Stimulated activated CD4-positive, alpha-beta T cell treated with anti-CD3 and anti-CD28 coated beads, Interleukin-12 subunit alpha, Interleukin-12 subunit beta, amount 100 ng/mL, for 4 hours (primary cell): ENCODE measurements at places on chromosomes 5 and 9.

DNA sequence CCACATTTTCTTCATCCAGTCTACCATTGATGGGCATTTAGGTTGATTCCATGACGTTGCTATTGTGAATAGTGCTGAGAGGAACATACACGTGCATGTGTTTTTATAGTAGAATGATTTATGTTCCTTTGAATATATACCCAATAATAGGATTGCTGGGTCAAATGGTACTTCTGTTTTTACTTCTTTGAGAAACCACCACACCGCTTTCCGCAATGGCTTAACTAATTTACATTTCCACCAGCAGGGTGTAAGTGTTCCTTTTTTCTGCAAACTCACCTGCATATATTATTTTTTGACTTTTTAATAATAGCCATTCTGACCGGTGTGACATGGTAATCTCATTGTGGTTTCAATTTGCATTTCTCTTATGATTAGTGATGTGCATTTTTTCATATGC is 82.2 kb upstream of the RFX3 start:
- DNase-seq: no peak

DNA sequence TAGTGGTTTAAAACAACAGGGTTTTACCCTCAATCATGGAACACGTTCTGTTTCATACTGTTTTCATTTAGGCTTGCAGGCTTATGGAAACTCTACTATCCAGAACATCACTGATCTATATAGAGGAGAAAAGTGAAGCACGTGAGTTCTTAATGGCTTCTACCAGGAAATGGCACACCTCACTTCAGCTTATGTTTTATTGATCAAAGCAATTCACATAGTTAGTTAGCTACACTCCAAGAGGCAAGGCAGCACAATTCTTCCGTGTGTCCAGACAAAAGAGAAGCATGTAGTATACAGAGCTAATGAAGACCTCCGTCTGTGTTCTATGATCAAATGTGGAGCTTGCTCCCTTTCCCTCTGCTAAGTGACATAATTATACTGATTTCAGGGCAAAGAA is 353.3 kb upstream of the CD180 start:
- DNase-seq: no peak

DNA sequence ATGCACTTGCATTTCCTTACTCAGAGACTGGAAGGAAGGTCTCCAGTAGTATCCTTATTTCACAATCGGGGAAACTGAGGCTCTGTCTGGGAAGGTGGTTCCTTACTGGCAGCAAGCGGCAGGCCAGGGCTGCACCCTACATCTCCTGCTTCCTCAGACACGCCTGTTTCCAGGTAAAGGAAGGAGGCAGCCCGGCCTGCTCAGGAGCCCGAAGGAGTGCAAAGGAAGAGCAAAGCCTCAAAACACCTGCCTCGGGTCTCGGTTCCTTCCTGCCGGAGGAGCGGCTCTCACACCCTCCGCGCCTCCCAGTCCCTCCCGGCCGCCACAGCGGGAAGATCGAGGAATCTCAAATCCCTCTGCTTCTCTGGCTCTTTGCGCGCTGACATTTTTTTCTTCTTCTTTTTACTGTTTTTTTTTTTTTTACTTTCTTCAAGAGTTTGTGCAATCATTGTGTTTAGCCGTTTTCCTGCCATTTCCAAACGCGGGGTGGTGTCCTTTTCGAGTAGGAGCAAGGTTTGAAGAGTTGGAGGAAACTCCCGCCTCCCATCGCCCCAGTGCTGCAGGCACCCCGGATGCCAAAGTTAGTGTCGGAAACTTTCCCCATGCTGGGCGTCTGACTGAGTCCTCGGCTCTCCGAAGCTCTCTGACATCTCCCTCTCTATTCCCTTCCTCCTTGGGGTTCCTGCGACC is 1.0 kb downstream of the GGTA1 start:
- no peak for DNase-seq

DNA sequence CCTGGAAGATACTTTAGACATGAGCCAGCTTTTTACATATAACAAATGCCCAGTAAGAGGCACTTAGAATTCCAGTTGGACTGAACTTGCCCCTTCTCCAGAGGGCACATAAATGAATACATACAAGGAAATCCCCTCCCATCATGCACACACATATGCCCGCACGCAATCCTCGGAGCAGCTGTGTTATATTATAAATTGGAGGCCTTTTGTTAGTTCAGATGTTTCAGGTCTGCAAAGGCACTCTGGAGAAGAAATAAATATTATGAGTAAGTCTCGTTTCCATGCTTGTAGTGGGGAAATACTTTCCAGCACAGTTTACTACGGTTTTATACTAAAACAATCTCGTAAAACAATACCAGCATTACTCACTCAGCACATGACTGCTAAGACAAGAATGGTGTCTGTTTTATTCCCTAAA is 17.6 kb upstream of the MUSK start:
- DNase-seq: no peak

DNA sequence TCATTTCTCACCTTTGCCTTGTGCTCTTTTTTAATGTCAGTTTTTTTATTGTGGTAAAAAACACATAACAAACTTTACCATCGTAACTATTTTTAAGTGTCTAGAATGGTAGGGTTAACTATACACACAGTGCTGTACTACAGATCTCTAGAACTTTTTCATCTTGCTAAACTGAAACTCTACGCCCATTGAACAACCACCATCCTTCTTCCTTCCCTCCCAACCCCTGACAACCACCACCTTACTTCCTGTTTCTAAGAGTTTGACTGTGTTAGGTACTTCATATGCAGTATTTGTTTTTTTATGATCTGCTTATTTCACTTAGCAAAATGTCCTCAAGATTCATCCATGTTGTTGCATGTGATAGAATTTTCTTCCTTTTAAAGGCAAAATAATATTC is 54.9 kb downstream of the PSAT1 start:
- DNase-seq: no peak

DNA sequence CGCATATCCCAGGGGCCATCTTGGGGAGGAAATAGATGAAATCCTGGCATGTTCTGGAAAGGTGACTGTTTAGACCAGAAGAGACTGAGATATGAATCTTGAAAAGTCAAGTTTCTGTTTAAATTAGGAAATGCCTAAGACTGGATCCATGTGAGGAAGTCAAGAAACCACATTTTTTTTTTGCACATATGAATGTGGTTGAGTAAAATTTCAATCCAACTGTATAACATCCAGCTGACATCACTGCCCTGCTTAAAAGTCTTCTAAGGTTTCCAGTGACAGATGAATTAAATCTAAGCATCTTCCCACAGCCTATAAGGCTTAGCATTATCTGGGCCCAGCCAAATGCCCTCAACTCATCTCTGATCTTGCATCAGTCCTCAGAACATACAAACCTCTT is 47.7 kb upstream of the TCERG1 start:
- no peak for DNase-seq

- DNase-seq: no peak
These were observed 40.5 kb downstream of the NCS1 start for GRCh38 chr9:130212543-130213297.

DNA sequence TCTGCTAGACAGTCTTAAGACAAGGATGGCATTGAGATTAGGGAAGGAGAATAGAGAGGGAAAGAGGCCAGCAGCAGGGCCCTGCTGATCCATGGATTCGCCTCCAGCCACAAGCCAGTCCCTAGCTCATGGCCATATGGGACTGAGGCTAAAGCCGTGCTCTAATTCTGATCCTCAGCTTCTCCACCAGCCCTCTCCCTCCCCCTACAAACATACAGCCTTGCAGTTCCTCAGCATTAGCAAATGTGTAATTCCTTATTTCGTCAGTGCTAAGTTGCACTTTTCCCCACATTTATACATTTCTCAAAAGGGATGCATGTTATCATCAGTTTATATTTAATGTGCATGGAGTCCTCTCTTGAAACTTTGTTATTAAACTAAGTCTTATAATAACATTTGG is 34.8 kb downstream of the ZNF462 start:
- no peak for DNase-seq

GRCh38 chr5:134430001-134430569 is 18.4 kb upstream of the CDKN2AIPNL start:
- DNase-seq: no peak

GRCh38 chr9:133507246-133507965 is 17.4 kb downstream of the MYMK start:
- no peak for DNase-seq

- DNase-seq: no peak
These were observed 460.4 kb upstream of the RORB start for GRCh38 chr9:74036549-74037231.

- no peak for DNase-seq
These were observed 112.5 kb upstream of the LARP1 start for GRCh38 chr5:154642499-154643245.

DNA sequence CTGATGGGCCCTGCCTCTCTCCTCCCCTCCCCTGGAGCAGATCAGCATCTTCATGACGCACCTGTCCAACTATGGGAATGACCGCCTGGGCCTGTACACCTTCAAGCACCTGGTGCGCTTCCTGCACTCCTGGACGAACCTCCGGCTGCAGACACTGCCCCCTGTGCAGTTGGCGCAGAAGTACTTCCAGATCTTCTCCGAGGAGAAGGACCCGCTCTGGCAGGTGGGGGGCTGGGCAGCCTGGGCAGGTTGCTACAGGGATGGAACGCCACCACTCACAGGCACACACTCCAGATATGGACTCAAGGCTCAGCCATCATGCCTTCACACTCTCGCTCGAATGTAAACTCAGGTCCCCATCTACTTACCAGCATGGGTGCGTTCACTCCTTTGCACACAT is 32.1 kb downstream of the NDST1 start:
- no peak for DNase-seq

GRCh38 chr5:134110382-134110781 is 4.1 kb upstream of the TCF7 start:
- no peak for DNase-seq

- DNase-seq: no peak
These were observed 64.5 kb downstream of the PAM start for GRCh38 chr5:102819634-102820033.

DNA sequence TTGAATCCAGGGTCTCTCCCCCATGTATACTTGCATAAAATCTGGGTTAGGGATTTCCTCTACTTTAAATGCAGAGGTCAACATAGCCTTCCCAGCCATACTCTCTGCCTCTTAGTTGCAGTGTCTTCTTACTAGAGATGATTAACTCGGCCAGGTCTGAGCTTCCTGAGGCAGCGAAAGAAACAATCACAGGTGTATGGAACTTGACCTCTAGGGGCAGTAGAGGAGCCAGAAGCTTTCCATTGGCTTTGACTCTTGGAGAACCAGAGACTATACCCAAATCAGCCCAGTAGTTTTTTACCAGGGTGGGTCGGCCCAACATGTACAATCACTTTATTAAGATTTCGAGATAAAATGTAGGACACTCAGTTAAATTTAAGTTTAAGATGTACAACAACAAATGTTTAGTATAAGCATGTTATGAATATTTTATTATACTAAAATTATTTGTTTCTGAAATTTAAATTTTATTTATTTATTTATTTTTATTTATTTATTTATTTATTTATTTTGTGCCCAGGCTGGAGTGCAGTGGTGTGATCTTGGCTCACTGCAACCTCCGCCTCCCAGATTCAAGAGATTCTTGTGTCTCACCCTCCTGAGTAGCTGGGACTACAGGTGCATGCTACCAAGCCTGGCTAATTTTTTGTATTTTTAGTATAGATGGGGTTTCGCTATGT is 48.0 kb upstream of the DMRT3 start:
- DNase-seq: no peak

GRCh38 chr9:126874546-126875314 is 14.3 kb downstream of the ZBTB34 start:
- no peak for DNase-seq

- no peak for DNase-seq
These were observed 72.2 kb downstream of the CERT1 start for GRCh38 chr5:75439276-75439675.

DNA sequence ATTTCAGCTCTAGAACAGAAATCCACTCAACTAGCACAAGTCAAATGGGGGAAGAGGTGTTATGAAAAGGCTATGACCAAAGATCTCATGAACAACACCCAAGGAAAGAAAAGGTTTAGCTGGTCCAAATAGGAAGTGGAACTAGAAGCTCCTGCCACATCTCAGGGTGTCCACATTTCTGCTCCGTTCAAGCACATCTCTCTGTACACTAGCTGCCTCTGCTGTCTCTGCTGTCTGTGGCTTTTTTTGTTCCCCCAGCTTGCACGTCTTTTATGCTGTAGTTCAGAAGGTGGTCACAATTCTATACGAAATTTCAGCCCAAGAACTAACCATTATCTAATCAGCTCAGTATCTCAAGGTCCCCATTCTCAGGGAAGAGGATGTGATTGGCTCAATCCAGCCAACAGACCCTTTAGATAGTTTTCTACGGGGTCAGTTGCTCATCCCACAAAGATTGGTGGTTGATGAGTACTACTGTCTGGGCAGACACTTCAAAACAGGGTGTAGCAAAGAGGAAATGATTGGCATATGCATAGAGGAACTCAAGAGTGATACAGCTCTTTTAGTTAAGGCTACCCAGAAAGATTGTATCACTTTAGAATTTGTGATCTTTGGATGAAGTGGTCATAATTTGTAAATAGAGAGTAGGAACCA is 44.0 kb downstream of the FANCC start:
- DNase-seq: no peak

DNA sequence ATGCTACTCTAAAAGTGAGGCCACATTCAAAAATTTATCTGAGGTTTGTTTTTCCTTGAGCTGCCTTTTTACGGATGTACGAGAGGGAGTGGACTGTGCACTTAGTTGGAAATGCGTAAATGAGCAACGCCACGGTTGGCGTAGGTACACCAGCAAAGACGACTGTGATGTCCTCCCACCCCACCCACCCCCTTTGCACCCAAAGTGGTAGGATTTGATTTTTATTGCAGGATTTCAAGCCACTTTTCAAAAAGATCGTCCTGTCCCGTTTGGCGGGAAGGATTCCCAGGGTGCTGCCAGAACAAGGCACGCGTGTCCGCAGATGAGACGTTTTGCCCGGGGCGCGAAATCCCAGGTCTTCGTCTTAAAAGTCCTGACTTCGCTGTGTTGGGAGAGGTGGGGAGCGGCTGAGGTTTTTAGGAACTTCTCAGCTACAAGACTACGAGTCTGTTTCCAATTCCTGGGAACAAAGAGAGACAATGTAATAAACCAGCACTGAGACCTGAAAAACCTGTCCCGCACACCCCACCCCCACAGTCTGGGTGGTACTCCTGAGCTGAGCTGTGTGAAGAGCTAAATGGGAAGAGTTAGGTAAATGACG is 1.0 kb upstream of the TLE1 start:
- DNase-seq: no peak

DNA sequence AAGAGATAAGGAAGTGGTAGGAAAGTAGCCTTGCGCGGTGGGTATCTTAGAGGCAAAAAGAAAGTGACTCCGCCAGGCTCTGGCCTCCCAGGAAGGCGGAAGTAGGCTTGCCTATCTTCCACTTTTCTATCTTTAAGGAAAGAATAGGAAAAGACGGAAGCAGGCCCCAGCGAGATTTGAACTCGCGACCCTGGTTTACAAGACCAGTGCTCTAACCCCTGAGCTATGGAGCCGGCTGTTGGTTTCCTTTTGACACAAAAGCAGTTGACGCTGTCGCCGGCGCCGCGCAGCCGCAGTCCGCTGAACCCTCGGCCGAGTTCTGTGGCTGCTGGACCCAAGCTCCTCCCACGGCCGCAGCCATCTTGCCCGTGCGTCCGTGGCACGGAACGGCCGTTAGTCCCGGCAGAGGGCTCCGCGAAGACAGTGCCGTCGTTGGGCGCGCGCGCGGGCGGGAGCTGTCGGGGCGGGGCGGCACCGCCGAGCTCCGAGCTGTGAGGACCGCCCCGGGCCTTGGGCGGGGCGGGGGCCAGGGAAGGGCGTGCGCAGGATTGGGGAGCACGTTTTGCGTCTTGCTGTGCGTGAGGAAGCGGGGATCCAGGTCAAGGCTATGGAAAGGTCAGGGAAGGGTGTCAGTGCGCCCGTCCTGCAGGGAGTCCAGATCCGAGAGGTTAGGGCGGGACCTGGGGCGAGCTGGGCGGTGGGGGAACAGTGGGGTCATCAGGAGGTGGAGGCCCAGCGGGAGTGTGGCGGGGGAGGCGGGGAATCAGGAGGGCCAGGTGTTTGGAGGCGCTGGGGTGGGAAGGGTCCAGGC is 13.3 kb downstream of the TRIM7 start:
- peak; percentile 92 for DNase-seq
